ENCODE measurements at places on chromosomes 4 and X.

- DNase-seq = no peak
Observed at GRCh38 chrX:39725928-39726619, 371.7 kb downstream of the BCOR start.

- DNase-seq = no peak
Observed at GRCh38 chr4:36841583-36842326, 402.8 kb upstream of the NWD2 start.

DNA sequence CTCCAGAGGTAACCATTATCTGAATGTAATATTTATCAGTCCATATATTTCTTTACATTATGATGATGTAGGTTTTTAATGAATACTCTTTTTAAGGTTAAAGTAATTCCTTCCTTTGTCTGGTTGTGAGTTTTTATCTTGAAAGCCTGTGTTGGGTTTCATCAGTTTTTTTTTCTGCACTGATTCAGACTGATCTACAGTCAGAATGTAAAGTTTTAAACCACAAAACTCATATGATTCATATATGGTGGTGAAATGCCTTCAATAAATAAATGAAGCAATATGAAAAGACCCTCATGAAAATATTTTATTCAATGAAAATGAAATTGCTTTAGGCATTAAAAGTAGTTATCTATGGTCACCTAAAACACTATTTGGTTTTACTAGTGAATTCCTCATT, 47.1 kb downstream of the SORBS2 start:
- DNase-seq = no peak

GRCh38 chr4:73923631-73923937, 54.4 kb downstream of the CXCL1 start:
- DNase-seq = no peak

DNA sequence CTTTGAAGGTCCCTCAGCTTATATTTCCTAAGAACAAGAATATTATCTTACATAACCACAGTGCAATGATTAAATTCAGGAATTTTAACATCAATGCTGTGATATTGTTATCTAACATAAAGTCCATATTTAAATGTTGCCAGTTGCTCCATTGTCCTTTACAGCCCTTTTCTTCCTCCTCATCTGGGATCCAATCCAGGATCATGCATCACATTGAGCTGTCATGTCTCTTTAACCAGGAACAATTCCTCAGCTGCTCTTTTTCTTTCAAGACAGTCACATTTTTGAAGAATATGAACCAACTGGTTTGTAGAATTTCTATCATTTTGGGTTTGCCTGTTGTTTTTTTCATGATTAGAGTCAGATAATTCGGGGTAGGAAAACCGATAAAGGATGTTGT, 12.0 kb downstream of the TMSB4X start:
- no peak for DNase-seq

GRCh38 chrX:74085642-74086236, 218.2 kb upstream of the ZCCHC13 start:
- no peak for DNase-seq

GRCh38 chr4:136124251-136124745, 1408.0 kb downstream of the PCDH18 start:
- no peak for DNase-seq

GRCh38 chr4:69875576-69875975, 15.6 kb upstream of the SULT1E1 start:
- DNase-seq = no peak

- DNase-seq = no peak
Observed at GRCh38 chr4:153205757-153206156, 1.5 kb downstream of the TRIM2 start.

DNA sequence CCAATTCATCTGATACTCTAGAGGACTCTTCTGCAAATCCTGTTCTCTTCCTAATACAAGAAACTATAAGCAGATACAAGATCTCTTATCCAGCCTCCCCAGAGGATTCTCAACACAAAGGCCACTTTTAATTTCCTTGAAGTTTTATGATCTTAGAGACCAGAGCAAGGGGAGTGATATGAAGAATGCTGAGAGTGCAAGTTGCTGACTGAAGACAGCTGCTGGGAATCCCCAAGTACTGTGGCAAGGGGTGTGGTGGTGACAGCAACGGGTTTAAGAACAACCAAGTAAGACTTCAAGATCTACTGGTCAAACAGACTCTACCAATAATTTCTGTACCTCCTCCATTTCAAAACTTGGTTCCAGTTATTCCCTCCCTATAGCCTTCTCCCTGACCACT, 7.0 kb downstream of the AMMECR1 start:
- no peak for DNase-seq

DNA sequence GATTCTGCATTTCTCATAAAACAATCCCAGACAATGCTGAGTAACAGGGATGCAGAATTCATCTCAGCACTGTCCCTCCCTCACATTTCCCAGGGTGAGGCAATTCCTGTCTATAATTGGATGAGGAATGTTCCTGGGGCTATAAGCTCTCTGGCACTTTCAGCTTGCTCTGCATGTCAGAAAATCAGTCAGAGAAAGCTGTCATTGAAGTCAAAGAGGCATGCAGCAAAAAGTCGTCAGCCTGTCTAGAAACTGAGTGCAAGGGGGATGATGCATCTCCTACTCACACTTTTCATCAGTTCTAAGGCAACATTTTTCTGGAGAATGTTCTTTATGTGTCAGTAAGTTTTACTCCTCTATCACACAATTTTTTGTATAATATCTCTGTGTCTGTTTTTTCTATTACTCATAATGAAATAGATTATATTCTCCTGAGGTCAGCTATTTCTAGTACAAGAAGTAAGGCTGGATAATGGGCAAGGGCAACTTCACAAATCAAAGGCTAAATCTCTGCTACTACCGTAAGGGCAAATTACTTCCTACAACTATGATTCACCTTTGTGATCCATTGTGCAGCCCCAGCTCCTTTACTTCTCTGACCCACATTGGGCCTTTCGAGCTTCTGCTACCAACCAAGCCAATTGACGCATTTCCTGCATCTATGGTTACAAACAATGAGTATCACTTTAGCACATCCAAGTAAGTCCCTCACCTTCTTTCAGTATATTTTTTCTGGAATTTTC, 56.0 kb downstream of the TASL start:
- DNase-seq = no peak
